ENCODE measurements at places on chromosomes 3 and 15.

DNA sequence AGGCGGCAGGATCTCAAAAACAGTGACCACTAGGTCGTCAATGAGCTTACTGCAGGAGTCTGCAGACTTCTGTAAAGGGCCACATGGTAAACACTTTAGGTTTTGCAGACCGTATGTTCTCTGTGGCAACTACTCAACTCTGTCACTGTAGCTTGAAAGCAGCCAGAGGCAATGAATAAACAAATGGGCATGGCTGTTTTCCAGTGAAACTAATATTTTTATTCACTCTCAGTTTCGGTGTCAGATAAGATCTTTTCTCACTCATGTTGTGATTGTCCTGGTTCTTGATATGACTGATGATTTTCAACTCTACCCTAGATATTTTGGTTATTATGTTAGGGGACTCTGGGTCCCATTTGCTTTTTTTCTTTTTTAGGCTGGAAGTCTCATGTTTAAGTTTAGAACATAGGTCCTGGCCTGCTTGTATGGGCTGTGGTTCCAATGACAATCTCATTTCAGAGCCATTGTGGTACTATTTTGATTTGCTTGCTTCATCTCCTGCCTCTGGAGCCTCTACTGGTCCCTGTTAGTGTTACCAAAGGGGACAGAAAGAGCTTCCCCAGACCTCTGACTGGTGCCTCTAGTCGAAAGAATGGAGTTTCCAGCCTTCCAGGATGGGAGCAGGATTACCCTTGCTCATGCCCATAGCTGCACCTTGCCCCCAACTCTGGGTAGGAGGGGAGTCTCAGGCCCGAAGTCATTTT, 222.0 kb downstream of the STT3B start:
- no peak for DNase-seq

- no peak for DNase-seq
Measured at GRCh38 chr15:28093752-28094535, 5.2 kb downstream of the OCA2 start.

DNA sequence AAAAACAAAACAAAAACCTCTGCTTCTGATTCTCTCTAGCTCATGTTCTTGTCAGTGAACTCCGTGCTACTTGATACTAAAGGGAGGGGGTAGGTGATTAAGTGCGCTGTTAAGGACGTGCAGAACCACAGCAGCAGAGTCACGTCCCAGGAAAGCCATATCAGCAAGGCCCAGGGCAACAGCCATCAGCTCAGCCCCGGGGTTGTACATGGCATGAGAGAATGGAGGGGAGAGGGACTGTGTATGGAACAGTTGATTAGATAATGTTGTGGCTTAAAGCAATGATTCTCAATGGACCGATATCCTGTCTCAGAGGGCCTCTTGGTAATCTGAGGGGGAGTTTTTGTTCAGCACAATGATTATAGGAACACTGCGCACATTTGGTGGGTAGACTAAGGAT, 27.6 kb downstream of the C2CD4A start:
- DNase-seq: no peak

GRCh38 chr3:38916706-38917105, 100.7 kb upstream of the SCN10A start:
- no peak for DNase-seq

DNA sequence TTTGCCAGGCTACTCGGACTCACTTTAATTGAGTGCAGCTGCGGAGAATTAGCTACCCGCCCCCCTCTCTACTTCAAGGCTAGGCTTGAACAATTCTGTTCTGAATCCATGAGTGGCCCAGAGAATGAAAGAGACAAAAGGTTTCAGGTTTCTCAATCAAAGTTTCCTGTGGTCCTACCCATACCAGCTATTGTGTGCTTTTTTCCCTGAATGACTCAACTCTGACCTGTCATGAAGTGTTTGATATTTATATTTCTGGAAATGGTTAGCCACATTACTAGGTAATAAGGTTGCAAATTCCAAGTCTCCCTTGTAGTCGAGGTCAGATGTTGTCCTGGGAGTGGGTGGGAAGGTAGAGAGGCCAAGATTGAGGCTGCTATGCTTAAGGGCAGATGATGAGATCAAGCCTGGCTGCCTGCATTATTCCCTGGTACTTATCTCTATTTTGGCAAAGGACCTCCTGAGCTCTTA, 392.7 kb upstream of the TBL1XR1 start:
- no peak for DNase-seq

DNA sequence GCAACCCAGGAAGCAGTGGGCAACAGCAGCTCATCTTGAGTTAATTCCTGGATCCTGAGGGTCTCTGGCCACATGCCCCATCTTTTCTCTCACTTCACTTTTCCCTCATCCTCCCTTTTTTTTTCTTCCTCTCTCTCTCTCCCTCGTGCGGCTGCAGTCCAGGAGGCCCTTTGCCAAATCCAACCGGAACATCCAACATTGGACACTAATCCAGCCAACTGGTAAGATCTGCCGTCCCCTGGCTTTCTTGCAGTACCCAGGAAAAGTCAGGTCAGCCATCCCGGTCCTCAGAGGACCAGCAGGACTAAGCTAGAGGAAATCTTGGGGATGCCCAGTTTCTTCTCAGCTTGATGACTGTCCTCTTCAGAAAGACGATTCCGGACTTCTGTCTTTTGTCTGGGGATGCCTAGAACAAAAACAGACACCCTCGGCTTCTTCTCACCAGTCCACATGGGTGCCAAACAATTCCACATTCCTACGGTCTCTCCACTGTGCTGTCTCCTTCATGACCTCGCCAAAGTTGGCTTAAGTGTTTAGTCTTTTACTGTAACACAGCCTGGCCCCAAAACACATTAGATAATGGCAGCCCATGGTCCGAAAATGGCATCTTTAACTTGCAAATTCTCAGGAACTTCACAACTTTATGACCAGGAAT, 115.6 kb downstream of the GSK3B start:
- no peak for DNase-seq

DNA sequence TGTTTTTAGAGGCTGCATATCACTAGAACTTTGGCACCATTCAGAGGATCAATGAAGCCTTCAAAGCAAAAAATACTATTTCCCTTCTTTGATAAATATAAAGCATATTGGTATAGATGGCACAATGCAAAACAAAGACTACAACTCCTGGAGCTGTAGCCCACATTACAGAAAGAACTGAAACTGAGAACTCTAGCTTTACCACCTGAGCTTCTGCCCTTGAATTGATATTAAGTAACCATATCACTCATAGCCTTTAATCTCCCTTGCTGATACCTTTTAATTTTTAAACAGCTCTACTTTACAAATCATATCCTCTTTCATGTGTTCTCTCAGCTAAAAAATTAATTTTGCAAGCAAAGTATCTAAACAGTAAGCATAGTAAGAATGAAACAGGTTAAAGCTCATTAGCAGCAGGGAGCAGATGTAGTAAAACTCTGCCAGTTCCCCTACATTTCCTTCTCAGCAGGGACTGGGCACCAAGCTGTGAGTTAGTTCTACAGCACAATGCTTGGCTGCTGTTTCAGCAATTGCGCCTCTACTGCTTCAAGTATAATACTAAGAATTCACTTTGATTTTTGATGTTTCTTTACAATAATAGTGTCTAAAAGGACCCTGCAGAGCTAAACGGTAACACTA, 97.9 kb upstream of the NANOGP8 start:
- no peak for DNase-seq

DNA sequence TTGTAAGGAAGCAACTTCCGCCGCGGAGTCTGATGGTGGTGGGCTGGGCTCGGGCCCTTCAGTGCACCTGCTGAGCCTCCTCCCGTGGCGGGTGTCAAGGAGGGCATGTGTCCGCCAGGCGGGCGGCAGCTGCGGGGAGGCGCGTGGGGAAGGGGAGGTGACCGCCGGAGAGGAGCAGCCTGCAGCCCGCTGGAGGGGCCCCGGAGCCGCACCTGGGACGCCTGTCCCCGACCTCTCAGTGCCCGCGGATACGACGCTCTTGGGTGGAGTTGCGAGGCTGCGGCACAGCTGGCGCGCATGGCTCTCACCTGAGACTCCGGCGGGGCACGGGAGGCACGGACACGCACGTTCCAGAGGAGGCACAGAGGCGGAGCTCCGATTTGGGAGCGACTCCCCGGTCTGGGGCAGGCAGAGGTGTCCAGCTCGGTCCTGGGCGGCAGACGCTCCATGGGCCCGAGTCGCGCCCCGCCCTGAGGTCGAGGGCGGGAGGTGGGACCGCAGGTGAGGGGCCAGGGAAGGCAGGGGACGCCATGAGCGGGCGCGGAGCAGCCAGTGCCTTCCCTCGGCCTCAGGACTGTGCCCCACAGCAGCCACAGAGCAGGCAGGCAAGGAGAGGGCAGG, 50.2 kb upstream of the PRR20G start:
- no peak for DNase-seq

DNA sequence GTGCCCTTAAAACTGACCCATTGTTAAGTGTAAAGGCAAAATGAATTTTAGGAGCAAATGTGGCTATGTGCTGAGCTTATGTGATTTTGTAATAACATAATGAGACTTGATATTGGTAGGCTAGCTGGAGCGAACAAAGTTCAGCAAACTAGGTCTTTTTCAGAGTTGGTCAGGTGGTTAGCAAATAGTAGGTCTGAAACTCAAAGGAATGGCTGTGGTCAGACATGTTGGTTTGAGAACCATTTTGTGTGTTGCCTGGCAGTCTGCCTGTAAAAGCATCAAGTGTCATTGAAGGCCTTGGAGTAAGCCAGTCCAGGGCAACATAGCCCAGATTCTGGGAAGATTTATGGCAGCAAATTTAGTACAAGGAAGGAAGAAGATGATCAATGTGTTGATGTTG, 16.4 kb downstream of the FBXO22 start:
- no peak for DNase-seq

GRCh38 chr3:23875113-23875725, 41.6 kb downstream of the NKIRAS1 start:
- no peak for DNase-seq

DNA sequence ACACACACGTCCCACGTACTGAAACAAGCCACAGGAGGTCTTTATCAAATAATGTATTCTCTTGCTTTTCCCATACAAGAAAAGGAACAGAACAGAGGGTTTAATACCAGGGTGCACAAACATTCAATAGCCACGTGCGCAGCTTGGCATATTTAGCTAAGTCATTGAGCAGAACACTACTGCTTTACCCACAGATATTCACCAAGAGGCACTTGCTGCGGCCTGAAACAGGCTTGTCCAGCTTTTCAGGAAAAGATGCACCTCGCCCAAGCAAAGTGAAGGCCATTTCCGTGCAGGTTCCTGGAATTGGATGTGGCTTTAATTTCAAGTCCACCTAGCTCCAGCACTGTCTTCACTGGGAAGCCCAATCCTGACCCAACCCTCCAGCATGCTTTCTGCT, 17.6 kb downstream of the ZDHHC3 start:
- DNase-seq: no peak

DNA sequence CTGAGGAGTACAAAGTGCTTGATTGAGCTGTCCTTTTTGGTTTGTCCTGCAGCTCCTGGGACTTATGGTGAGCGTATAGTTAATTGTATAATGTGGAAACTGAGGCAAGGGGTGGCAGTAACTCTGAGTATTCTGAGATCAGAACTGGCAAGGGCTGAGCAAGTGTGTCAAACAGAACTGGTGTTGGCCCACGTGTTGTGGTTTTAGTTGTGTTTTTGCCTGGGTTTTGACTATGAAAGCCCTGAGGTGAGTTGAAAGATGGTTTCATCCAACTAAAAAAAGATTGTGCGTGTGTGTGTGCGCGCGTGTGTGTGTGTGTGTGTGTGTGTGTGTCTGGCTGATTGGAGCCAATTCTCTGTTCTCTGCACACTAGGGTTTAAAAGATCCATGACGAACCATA, 154.1 kb downstream of the EDEM1 start:
- no peak for DNase-seq

DNA sequence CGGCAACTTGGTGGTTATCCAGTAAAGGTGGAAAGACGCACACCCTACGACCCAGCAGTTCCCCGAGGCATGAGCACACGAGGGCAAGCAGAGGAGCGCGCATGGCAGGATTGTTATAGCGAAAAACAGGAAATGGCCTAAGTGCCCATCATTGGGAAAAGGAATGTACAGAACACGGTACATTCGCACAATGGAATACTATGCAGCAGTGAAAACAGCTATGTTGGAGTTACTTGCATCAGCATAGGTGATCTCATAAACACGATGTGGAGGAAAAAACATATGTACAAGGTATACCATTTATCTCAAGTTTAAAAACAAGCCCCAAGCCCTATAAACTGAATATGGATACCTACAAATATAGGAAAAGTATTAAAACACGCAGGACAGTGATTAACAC, 6.7 kb upstream of the LINGO1 start:
- DNase-seq: no peak

DNA sequence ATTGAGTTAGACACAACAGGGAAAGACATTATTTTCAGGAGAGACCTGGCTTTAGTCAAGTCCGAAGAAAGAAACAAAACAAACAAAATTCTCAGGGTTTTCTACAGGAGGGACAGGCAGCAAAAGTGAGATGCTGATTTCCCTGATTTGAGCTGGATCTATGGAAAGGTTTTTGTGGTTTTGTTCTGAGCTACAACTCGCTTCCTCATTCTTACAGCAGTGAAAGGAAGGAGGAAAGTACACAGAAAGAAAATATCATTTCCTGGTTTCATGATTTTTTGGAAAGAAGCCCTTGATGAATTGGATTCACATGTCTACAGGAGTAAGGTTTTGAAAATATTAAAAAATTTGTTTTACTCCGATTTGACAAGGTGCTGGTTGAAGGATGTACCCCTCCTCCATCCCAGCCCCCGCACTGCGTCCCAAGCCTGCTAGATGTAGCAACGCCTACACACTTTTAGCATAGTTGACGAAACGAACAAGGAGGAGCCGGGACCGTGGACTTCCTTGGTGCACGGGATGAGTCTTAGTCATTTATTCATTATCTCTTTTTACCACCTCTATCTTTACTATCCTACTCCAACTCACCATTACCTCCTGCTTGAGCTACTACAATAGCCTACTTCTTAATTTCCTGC, 10.8 kb downstream of the PRICKLE2 start:
- DNase-seq: no peak

GRCh38 chr3:70064194-70064779, 64.8 kb downstream of the SAMMSON start:
- DNase-seq: no peak

GRCh38 chr15:80855206-80855605, 76.0 kb downstream of the CEMIP start:
- no peak for DNase-seq

GRCh38 chr3:168218600-168218999, 122.9 kb upstream of the GOLIM4 start:
- DNase-seq: no peak

DNA sequence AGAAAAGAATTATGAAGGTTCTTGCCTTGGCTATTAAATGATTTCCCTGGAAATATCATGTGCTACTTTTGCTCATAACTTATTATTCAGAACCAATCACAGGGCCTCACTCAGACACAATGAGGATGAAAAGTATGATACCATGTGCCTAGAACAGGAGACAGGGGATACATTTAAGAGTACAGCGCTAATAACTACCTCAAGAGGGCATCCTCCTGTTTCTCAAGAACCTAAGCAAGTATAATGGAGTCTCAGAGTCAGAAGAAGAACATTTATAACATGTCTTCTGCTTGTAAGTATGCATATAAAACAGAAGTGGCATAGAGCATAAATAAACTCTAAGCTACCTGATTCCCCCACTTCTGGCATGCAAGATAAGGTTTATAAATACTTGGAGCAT, 125.4 kb upstream of the MME start:
- DNase-seq: no peak

- no peak for DNase-seq
Measured at GRCh38 chr15:85047271-85047948, 65.8 kb downstream of the PDE8A start.

Data from activated gamma-delta T cell treated with anti-CD3 and anti-CD28 coated beads, Interleukin-2, amount 50 U/mL, for 16 hours (primary cell).